Foreskin keratinocyte (primary cell): ENCODE measurements at places on chromosomes 7 and 10.

GRCh38 chr10:103507235-103508191, 14.0 kb downstream of the NEURL1 start:
- DNase-seq, result no peak

GRCh38 chr10:126227762-126228134, 160.5 kb downstream of the ADAM12 start:
- peak; percentile 67 for DNase-seq

GRCh38 chr10:4241724-4242345, 456.8 kb upstream of the KLF6 start:
- DNase-seq, result peak; percentile 61

DNA sequence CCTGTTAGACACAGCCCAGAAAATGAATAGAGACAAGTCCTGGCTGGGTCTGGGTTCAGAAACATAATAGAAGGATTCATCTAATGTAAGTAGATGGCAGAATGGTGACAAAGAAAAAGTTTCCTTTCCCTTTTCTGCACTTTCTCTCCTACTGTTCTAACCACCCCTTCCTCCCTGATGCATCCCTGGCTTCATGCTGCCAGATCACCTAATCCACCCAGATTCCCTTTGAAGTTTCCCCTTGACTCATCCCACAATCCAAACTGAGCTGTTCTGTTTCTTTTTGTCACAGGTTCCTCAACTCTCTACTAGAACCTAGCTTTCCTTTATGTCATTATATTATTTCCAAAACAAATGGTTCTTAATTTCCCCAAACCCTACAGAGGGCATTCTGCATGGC, 1.1 kb upstream of the MACC1 start:
- no peak for DNase-seq

GRCh38 chr7:91031757-91032156, 232.5 kb upstream of the FZD1 start:
- no peak for DNase-seq

- DNase-seq, result no peak
These were observed 72.4 kb downstream of the ARID5B start for GRCh38 chr10:61973906-61974305.

GRCh38 chr10:129808092-129808983, 155.7 kb downstream of the EBF3 start:
- DNase-seq, result no peak

DNA sequence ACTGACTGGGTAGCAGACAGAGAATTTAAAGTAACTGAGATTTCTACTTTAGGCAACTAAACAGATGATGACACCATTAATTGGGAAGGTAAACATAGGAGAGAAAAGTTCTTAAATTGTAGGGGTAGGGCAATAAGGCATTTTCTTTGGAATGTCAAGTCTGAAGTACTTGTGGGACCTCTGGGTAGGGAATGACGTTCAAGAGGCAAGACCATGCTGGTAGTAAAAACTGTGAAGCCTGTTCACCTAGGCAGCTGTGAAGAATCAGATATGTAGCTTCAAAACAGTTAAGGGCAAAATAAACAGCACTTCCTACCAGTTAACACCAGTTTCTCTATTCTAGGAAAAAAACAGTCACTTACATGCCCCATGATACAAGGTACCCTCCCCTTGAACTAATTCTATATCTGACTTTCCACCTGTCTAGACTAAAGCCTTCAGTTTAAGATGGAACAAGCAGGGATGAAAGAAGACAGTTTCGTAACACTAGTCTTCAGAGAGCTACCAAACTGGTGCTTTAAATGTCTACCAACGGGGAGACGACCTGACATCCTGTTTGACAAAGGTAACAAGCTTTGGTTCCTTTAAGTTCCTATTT, 63.1 kb upstream of the KCNIP2 start:
- DNase-seq, result no peak

- no peak for DNase-seq
These were observed 1.5 kb downstream of the DUSP5 start for GRCh38 chr10:110498982-110499795.

GRCh38 chr7:154960063-154960790, 42.7 kb downstream of the PAXIP1 start:
- peak; percentile 9 for DNase-seq

DNA sequence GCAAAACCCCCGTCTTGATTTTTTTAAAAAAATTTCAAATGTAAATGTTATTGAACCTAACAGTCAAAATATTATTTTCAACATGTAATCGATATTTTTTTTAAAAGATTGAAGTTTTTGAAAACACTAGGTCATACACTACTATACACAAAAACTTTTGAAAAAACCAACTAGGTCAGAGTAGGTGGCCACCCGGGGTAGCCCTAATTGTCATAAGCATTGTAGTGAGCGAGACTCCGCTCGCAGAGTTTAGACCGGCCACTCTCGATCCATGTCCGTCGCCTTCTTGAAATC, 417 bp downstream of the RFC2 start:
- no peak for DNase-seq

DNA sequence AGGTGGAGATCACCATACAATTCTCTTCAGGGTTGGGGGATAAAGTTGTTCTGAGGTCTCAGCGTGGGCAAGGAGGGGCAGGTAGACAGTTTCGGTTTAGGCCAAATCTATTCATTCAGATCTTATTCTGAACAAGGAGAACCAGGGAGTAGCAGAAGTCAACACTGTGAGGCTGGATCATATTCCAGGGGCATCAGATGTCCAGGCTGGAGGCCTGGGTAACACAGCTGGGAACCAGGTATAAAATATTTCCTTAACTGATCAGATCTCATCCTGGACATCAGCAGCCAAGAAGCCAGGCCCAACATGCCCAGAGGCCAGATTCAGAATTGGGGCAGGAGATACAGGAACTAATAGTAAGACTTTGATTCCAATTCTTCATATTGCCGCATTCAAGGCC, 19.2 kb upstream of the FLNC start:
- no peak for DNase-seq

DNA sequence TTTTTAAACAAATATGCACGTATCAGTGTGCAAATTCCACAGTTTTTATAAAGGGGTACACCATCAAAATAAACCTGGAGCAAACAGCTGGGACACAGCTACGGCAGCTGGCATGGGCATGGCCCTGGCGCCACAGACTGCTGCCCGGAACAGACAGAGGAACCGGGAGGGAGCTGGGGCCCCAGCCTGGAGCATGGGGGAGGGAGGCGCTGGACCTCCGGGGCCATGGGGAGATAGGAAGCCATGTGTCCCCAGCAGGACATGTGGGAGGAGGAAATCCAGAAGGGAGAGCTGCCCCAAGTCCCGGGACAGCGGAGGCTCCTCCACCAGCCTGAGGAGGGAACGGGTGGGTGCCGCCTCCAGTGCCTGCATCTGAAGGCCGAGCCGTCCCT, 180.1 kb downstream of the MAD1L1 start:
- DNase-seq, result no peak

DNA sequence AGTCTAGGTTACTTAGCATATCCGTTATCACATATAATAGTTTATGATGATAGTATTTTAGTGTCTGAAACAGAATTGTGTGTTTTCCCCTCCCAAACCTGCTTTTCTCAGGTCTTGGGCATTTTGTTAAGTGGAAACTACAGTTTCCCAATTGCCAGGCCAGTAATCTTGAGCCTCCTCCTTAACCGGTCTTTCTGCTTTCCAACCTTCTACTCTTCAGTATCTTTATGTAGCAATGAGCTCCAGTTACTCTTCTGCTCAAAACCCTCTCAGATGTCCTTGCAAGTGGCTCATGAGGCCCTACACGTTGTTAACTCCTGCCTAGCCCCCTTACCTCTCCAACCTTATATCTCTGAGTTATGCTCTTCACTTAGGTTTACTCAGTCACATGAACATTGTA, 22.0 kb downstream of the WAC start:
- no peak for DNase-seq

GRCh38 chr10:127423218-127423915, 125.7 kb upstream of the NPS start:
- no peak for DNase-seq

- DNase-seq, result peak; percentile 6
These were observed 140.7 kb upstream of the CALCR start for GRCh38 chr7:93715234-93715633.

GRCh38 chr7:132092106-132092505, 484.2 kb downstream of the PLXNA4 start:
- no peak for DNase-seq

DNA sequence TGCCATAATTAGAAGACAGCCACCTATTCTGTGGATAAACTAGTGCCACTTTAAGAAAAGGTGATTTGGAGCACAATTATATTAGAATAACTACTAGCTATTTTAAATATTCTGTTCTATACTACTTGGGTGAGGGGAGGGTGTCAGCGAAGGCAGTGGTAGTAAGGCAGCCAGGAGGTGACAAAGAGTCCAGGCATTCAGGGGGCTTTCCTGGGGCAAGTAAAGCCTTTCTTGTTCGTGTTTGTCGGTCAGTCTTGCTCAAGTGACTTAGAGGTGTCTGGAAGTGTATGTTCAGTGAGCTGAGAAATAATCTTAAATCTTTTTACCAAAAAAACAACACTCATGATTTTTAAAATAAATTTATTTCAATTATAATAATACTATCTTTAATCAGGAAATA, 34.4 kb downstream of the ADD3 start:
- peak; percentile 41 for DNase-seq

DNA sequence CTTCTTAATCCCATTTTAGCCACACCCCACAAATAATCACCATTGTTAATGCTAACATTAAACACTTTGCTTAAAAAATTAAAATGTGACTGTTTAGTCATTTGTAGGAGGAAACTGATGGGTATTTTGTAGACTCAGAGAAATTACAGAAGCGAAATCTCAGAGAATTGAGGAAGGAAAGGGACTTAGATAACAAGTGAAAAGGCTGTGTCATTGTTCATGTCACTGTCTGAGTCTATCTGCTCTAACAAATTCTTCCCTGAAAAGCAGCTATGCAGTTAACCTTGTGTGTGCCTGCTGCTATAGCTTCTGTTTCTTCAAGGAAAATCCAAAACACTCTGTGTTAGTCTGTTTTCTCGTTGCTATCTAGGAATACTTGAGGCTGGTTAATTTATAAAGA, 40.9 kb upstream of the PLXDC2 start:
- DNase-seq, result no peak

DNA sequence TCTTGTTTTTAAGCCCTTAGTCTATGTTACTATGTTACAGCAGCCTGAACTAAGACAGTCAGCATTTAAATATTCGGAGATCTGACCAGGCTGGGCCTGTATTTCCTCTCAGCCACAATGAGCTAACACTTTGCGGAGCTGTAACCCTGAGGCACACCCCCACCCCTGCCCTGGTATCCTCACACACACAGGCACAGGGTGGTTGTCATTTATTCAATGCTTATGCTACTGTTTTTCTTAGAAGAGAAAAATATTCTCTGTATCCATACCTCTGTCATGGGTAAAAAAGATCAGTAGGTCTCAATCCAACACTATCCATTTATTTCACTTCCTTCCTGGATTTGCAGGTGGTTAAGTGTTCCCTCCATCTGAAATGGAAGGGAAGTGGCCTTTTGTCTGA, 80.3 kb upstream of the TRIL start:
- DNase-seq, result no peak

- no peak for DNase-seq
These were observed 226.5 kb upstream of the HPS1 start for GRCh38 chr10:98673171-98673782.

DNA sequence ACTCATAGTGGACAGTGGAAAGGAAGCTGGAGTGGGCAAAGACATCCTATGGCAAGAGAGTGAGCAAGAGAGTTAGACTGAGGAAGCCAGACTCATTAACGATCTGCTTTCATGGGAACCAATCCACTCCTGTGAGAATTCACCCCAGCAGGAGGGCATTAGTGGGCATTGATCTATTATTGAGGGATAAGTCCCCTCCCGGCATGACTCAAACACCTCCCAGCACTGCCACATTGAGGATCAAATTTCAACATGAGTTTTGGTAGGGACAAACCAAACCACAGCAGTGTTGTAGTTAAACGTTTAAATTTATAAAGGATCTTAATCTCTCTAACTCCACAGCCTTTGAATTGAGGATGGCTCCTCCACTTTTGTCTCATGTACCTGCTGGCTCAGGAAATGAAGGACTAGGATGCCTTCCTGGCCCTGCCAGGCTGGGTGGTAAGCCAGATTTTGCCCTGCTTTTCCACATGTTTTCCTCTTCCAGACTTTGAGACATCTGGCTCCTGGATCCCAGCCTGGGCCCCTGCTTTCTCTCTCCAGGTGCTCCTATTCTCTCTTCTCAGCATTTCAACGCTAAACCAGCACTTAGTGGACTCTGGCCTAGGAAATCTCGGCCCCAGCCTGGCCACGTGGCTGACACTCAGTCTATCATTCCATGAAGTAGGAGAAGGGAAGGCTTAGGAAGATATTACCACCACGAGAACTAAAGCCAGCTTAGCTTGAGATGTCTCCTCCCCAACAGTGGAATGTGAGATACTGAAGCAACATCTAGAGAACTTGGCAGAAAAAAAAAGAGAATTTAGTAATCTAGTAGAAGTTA, 96.5 kb upstream of the PIP4K2A start:
- DNase-seq, result no peak

GRCh38 chr10:34075254-34075926, 739.7 kb downstream of the PARD3 start:
- DNase-seq, result no peak

DNA sequence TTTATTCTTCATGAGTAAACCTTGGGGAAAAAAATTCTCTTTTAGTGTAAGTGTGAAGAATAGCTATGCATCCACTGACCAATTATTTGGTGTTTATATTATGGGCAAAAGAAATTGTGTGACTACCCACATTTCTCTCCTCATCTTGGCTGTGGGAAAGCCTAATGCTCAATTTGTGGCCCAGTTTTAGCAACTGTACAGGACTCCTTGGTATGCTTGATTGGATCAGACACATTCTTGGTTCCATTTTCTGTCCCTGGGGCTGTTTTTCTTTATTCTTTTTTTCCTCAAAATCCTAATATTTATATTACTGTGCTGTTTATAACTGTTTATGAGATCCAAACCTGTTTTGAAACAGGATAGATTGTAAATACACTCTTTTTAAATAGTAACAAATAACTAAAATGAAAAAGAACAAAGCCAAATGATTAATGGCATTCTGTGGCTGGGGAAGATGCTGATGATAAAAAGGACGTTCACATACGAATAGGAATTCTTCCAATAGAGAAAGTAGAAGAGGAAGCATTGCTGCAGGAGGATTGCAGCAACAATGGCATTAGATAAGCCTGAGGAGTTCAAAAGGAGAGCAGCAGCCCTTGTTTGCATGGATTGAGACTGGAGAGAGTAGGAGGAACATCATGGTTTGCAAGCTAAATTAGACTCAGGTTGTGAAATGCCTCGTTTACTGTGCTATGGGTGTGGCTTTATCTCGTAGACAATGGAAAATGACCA, 580.5 kb downstream of the INHBA start:
- DNase-seq, result no peak

DNA sequence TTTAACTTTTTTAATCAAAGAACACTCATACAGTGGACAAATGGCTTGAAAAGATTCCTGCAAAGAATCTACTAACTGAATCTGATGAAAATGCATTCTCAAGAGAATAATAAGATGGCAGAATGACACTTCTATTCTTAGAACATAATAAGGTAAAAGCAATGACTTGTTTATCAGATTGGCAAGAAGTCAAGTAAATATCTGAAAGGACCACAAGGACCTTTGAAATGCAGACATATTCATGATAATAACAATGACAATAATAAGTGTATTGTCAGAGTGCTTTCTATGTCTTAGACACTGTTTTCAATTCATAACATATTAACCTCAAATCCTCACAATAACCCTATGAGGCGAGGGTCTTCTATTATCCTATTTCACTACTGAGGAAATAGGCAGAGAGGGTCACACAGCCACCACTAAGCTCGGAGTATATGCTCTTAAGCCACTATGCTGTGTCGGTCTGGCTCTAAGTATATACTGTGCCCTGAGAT, 10.6 kb downstream of the HACD1 start:
- no peak for DNase-seq

- DNase-seq, result no peak
These were observed 591 bp downstream of the BZW2 start for GRCh38 chr7:16646472-16647072.

- DNase-seq, result no peak
These were observed 258.1 kb downstream of the PAXIP1 start for GRCh38 chr7:154744861-154745258.
